ENCODE measurements at places on chromosomes 5 and 9.

GRCh38 chr5:52544738-52545137, 243.0 kb upstream of the ITGA1 start:
- DNase-seq: no peak

GRCh38 chr5:122126756-122127321, 2.5 kb upstream of the ZNF474 start:
- no peak for DNase-seq

GRCh38 chr5:123651234-123651633, 139.3 kb downstream of the CSNK1G3 start:
- no peak for DNase-seq

DNA sequence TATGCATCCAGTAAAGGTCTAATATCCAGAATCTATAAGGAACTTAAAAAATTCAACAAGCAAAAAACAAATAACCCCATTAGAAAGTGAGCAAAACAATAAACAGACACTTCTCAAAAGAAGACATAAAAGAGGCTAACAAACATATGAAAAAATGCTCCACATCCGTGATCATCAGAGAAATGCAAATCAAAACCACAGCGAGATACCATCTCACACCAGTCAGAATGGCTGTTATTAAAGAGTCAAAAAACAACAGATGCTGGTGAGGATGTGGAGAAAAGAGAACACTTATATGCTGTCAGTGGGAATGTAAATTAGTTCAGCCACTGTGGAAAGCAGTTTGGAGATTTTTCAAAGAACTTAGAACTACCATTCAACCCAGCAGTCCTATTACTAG, 86.1 kb downstream of the WWC1 start:
- no peak for DNase-seq

GRCh38 chr5:145551714-145552113, 283.4 kb downstream of the PRELID2 start:
- DNase-seq: no peak

DNA sequence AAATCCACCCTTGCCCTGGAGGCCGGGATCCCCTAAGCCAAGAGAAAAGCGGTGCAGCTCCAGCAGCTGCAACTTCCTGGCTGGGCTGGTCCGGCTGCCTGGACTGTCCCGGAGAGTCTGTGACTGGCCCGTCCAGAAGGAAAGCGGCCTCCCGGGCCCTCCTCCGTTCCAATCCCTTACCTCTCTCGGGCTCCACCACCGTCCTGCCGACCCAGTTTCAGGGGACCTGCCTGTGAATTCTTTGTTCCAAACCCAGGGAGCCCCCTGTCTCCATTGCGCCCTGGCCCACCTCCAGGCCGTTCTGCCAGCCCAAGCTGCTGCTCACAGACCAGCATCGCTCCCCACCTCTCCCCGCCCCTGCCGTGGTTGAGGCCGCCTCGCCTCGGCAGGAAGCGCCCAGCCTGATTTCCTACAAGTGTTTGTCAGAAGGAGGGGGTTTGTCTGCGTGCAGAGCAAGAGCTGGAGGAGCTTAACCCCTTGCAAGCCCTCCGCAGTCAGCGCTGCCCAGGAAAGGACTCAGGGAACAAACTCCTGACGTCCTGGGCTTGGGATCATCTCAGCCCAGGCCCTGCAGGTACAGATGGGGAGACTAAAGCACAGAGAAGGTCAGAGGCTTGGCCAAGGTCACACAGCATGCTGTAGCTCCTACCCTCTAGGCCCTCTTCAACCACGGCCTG, at the start of gene AKNA:
Gene AKNA (minus strand): TSS at position 303 of the 677 bp plus-strand sequence. CDS start 6,649 bp downstream, outside the sequence.
- peak; percentile 84 for DNase-seq

- no peak for DNase-seq
Measured at GRCh38 chr5:159899067-159900049, 16.9 kb upstream of the ADRA1B start.

DNA sequence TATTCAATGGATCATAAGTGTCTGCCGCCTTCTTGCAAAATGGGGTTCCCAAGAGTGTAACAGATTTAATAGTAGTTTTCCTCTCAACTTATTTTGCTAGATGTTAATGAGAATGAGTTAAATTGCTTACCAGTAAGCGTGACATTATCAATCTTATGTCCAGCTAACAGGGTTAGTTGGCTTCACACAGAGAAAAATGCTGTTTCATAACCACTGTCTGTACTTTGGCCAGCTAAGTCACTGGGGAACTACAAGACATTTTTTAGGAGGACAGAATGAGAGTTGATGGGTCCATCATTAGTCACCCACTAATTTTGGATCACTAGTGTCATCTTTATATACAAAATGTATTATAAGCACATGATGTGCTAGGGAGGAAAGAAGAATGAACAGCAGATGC, 1.4 kb downstream of the CDC37L1 start:
- DNase-seq: no peak

DNA sequence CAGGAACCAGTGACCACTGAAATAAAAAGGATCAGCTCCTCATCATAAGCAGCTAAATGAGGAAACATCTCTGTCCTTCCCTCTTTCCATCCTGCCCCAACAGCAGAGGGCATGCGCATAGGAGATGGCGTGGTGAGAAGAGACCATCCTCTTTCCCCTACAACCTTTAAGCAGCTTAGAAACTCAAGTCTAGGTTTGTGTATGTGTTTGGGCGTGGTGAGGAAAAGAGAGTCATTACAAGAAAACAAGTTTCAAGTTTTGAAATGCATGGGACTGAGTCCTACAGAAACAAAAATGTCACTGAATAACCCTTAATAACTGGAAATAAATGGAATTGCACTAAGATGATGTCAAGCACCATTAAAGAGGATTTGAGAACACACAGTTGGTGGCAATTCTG, 96.4 kb upstream of the IL12B start:
- no peak for DNase-seq
